Gastroesophageal sphincter (tissue), 4 donors: ENCODE measurements at places on chromosomes 12 and 14. TPM values are rescaled to one million over a fixed set of nuclear protein-coding genes. Genes with fewer than 3 reads are reported as not detected.

DNA sequence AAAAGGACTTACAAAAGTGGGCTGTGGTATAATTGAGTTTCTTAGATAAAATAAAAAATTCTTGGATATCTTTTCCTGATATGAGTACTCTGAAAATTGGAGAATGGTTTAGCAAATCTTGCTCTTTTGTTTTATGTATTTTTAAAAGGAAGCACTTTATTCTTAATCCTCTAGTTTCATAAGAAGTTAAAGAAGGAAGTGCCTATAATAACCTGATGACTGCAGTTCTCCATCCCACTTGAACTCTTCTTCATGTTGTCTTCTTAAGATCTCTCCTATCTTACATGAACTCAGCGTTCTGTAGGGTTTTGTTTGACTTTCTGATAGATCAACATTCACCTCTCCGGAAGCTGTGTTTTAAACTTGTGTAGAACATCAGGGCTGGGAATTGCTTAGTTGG is 271.0 kb downstream of the ERC1 start:
- no peak for ATAC-seq

GRCh38 chr12:50625029-50625925 is 120.5 kb downstream of the DIP2B start:
- ATAC-seq, result no peak

- peak; percentile 30 for ATAC-seq
These were observed 82.0 kb upstream of the HMGA2 start for GRCh38 chr12:65742018-65743010.

- ATAC-seq, result no peak
These were observed 546.8 kb downstream of the BCL11B start for GRCh38 chr14:98725191-98725590.

- peak; percentile 49 for ATAC-seq
These were observed 3.2 kb upstream of the TBX5 start for GRCh38 chr12:114408886-114409851.

- ATAC-seq, result peak; percentile 92
These were observed 44.0 kb downstream of the RBMS2 start for GRCh38 chr12:56565510-56566101.

DNA sequence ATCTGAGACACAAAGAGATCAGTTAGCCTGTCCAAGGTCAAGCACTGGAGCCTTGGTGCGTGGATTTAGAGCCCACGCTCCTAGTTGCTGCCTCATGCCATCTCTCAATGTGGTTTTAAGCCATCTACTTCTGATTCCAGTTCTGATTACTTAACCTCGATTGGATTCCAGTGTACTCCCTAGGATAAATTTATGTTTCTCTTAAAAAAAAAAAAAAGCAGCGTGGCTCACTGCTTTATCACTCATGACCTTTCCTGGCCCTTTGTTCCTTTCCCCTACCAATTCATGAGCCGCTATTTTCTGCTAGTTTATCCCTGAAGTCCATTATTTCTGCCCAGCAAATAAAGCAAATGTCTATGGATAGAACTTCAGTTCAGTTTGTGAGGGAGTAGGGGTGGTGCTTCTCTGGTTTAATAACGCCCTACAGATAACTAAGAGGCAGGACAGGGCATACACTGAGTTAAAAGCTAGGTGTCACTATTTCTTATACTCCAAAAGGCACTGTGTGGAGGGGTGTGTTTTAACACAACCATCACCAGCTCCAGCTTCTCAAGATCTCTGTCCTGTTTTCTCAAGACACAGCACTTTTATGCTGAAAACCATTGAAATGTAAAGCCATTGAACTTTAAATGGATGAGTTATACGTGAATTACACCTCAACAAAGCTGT is 9.8 kb upstream of the PARP11 start:
- ATAC-seq, result no peak

DNA sequence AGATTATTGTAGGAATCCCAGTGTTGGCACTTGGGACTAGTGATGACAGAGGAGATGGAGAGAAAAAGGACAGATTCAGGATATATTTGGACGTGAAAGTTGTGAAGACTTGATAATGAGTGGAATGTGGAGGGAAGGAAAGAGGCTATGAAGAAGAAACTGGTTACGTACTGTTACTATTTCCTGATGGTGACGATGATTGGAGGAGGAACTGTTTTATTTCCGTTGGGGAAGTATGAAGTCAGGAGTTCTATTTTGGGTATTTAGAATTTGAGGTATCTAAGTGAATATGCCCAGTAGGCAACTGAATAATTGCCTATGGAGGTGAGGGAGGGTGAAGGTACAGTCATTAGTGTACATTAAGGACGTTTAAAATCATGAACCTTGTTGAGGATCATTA is 207.2 kb downstream of the TMTC2 start:
- ATAC-seq, result no peak

DNA sequence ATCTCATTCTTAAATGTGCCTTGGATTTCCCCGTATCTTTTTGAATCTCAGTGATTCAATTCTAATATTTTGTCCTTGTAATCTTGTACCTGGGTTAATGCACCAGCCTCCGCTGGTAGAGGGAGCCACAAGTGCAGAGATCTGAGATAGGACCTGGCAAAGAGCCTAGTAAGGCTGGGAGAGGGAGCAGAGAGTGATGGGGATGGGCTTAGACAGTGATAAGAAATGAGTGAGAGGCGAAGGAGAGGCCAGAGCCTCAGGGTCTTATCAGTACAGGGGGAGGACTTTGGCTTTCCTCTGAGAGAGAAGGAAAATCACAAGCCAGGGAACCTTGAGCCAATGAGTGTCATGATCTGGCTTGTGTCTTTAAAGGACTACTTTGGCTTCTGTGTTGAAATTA is 30.5 kb upstream of the LMNTD1 start:
- no peak for ATAC-seq

DNA sequence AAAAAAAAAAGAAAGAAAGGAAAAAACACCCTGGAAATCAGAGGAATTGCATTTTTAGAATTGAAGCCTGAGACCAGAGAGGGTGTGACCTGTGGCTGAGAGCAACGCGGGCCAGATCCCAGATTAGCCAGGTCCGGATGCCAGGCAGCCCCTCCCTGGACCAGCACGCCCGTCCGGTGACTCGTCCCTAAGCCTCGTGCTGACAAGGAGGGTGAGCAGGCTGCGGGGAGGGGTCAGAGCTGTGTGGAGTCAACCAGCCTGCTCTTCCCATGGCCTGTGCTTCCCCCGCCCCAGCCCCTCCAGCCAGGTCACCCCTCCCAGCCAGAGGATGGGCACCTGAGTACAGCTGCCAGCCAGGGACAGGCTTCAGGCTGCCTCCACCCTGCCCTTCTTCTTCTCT is 4.2 kb upstream of the KLC1 start:
- ATAC-seq, result peak; percentile 72

GRCh38 chr12:75790219-75790618 is 241.4 kb downstream of the PHLDA1 start:
- no peak for ATAC-seq

DNA sequence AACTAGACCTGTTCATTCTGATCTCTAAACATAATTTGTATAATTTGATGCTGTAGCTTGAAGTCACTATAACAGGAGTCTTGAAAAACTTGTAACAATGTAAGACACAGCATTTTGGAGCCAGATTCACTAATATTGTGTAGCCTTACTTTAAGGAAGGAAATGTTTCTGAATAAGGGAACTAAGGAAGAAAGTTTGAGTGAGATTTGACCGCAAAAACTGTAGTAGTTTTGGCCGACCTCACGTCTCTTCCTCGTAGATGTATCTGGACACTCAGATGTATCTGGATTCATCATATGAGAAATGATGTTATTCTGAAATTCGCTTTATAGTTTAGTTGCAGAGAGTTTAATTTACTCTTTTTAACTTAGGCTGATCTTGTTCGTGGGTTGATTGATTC is 13.9 kb upstream of the DNAH10 start:
- ATAC-seq, result no peak

GRCh38 chr12:82659343-82660207 is 27.1 kb upstream of the TMTC2 start:
- no peak for ATAC-seq

DNA sequence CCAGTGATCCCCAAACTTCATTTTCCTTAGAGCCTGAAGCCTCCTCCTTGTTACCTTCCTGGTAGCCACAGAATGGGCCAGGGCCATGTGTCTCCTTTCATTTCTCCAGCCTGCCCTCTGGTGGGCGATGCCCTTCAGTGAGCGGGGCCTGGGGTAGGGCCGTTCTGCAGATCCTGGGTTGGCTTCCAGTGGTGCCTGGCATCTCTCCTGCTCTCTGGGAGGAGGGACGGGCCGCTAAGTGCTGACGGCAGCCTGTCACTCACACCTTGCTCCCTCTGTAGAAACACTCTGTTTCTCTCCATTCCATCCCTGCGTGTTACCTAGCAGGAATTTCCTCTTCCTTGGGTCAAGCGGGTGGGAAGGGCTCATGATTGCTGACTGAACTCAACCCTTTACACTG is 232.1 kb downstream of the CACNA1C start:
- peak; percentile 61 for ATAC-seq

- ATAC-seq, result no peak
These were observed 763.9 kb downstream of the NRXN3 start for GRCh38 chr14:78933948-78934524.

GRCh38 chr14:71586131-71586897 is 345.9 kb upstream of the RGS6 start:
- peak; percentile 71 for ATAC-seq

GRCh38 chr14:72816287-72816686 is 77.6 kb downstream of the DPF3 start:
- ATAC-seq, result no peak

DNA sequence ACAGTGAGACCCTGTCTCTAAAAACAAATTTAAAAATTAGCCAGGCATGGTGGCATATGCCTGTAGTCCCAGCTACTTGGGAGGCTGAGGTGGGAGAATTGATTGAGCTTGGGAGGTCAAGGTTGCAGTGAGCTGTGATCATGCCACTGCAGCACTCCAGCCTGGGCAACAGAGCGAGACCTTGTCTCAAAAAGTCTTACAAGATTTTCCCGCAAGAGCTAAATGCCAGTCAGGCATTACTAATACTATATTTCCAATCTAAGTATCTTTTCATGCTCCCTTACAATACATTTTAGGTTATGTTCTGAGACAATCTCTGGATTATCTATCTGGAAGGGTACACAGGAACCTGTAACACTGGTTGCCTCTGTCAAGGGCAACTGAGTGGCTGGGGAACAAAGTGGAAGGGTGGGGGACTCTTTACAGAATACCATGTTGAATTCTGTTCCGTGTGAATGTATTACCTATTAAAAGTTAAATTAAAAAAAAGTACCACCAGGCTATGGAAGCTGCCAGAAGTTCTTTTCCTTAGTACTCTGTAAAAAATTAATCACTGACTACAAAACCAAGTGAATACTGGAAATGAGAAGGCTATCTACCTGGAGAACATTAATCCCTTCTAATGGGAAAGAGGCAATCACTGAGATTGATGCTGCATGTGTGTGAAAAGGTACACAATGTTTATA is 56.7 kb downstream of the BTBD7 start:
- ATAC-seq, result no peak

- ATAC-seq, result no peak
These were observed 215.2 kb downstream of the ERC1 start for GRCh38 chr12:1206118-1206734.

DNA sequence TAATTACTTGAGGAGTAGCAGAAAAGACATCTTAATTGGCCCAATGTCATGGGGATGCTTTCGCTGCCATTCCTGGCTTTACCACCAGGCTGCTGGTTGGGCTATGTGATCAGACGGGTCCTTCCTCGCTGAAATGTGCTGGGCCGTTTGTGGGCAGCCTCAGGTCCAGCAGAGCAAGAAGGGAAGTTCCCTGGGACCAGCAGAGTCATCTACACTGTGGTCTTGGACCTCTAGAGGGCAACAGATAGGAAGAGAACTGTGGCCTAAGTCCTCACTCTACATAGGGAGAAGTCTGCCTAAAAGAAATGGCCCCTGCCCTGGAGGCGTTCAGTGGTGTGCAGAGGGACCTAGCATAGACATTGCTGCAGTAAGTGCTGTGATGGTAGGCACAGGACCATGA is 10.9 kb downstream of the EVL start:
- ATAC-seq, result peak; percentile 18

GRCh38 chr14:90759370-90760077 is 56.7 kb downstream of the TTC7B start:
- no peak for ATAC-seq

- ATAC-seq, result no peak
These were observed 16.6 kb downstream of the RPH3A start for GRCh38 chr12:112808156-112808555.

DNA sequence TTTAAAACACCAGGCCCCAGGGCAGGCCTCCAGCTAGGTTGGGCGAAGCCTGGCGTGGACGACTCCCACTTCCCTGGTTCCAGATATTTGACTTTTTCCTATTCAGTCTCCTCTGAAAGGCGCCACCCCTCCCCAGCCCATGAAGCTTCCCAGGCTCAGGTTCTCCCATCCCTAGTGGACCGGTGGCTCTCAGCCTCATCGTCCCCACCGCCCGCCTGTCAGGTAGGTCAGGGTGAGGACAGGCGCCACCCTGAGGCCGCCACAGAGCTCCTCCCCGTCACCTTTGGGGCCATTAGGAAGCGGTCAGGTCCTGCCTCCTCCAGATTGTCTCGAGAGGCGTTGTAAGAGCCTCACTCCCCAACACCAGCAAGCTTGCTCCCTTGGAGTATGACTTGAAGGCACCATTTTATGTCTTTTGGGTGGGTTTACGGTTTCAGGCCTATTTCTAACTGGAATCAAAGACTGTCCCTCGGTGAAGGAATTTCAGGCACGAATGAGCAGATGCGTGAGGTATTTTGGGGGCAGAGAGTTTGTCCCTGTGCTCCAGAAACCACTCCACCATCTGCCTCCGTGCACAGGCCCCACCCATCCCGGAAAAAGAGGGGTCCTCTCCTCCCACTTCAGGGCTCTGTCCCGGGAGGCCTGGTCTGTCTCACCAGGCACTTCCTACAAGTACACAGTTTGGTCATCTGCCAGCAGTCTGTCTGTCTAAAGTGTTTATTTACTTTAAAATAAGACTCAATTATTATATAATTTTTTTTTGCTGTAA is 55.6 kb downstream of the TSPAN9 start:
- ATAC-seq, result no peak

DNA sequence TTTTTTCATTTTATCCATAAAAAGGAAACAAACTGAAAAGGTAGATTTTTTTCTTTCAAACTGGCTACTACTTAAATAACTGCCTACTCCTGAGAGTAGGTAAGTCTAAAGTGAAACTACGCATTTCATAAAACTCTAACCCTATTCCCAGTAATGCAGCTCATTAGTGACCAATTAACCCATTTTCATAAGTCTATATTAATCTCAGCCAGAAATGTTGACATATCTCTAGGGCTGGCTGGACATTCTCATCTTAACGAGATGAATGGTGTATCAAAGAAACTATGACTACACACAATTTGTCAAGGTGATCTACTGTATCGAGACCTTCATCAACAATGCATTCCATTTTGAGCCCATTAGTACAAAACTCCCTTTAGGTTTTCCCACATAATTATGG is 57.2 kb downstream of the EPS8 start:
- ATAC-seq, result no peak

- no peak for ATAC-seq
These were observed 125.1 kb downstream of the SOX5 start for GRCh38 chr12:23824358-23824757.

NAA30 gene
- total RNA-seq, result 17.8 TPM

ACVRL1 gene
- total RNA-seq, result 133 TPM

CATSPERB gene
- 1.2 TPM for total RNA-seq

MUCL1 gene
- not detected for total RNA-seq

MGP gene
- 595 TPM for total RNA-seq

VWF gene
- 261 TPM for total RNA-seq

TEX22 gene
- total RNA-seq, result not detected

C12orf50 gene
- not detected for total RNA-seq

CFAP251 gene
- total RNA-seq, result 1.3 TPM

NOP9 gene
- total RNA-seq, result 19.4 TPM
